ENCODE measurements at places on chromosomes 2 and 18.

DNA sequence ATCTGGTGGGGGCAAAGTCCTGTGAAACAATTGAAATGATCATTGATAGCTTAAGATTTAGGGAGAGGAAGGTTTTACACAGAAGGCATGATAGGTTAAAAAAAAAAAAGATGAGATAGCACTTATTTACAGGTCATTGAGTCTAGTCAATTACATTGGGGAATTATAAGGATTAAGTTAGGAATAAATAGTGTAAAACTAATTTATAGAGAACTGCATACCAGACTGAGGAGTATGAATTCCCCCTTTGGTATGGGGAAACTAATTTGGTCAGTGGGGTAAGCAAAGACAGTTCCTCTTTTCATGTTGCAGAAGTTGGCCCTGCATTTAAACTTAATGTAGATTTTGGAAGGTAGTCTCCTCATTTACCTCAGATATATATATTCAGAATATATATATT, 10.8 kb downstream of the GLS start:
- no peak for DNase-seq

DNA sequence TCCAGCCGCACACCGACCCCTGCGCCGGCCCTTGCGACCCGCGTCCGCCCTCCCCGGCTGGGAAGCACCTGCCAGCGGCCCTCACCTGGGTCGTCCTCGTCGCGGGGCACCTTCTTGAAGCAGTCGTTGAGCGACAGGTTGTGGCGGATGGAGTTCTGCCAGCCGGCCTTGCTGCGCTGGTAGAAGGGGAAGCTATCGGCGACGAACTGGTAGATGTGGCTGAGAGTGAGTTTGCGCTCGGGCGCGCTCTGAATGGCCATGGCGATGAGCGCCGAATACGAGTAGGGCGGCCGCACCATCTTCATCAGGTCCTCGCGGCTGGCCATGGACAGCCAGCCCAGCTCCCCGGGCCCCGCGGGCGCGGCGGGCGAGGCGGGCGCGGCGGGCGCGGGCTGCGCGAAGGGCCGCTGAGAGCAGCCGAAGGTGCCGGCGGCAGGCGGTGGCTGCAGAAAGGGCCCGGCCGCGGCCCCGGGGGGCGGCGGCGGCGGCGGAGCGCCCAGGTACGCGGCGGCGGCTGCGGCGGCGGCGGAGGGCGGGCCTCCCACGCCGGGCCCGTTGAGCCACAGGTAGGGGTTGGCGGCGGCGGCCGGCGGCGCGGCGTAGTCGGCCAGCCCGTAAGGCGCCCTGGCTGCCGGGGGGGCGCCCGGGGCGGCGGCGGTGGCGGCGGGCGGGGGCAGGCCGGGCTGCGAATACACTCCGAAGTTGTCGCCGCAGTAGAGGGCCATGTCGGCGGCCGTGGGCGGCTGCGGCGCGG, 505 bp downstream of the FOXI3 start:
- no peak for DNase-seq

GRCh38 chr18:57925706-57926105, 118.3 kb upstream of the NEDD4L start:
- no peak for DNase-seq

GRCh38 chr18:44323125-44323524, 357.6 kb upstream of the SETBP1 start:
- DNase-seq, result no peak

GRCh38 chr18:37246779-37247340, 318.7 kb downstream of the CELF4 start:
- no peak for DNase-seq

- DNase-seq, result no peak
These were observed 37.3 kb upstream of the XPO1 start for GRCh38 chr2:61575447-61575859.

GRCh38 chr18:8685141-8685913, 20.0 kb upstream of the MTCL1 start:
- no peak for DNase-seq

- DNase-seq, result no peak
These were observed 22.5 kb downstream of the C1QL2 start for GRCh38 chr2:119136093-119136492.

- no peak for DNase-seq
These were observed 30.9 kb downstream of the MEMO1 start for GRCh38 chr2:31979956-31980355.

- no peak for DNase-seq
These were observed 42.5 kb downstream of the PAX3 start for GRCh38 chr2:222256250-222256649.

DNA sequence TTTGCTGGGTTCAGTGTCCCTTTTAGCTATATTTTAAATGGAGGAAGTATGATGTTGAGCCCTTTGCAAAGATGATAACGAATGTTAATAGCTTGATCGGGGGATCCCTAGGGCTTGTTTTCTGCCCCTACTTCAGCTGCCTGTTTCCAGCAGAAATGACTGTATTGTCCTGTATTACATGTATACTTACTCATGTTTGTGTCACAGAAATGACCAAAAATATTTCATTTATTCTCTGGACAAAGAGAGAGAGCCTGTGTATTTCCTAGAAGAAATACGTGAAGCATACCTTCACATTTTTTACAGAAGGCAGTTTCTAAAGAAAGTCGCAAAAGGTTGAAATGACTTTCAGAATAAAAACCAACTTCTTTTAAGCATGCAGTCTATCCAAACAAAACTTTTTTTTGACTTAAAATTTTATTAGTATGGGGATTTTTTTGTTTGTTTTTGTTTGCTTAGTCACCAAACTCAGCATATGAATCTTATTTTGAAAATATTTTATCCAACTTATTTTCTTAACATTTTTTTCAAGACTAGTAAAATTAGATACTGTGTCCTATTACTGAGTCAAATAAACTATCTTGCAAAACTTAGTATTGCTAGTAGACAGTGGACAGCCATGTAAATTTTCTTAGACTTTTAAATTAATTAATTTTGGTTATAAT, 68.9 kb downstream of the PTRHD1 start:
- DNase-seq, result no peak

GRCh38 chr2:145464866-145465265, 944.9 kb upstream of the ZEB2 start:
- no peak for DNase-seq

- DNase-seq, result no peak
These were observed 4.5 kb downstream of the TRABD2A start for GRCh38 chr2:84876369-84876768.

- DNase-seq, result no peak
These were observed 88.8 kb downstream of the PSMG2 start for GRCh38 chr18:12791610-12792009.

All from stimulated activated CD4-positive, alpha-beta T cell treated with anti-CD3 and anti-CD28 coated beads, Interleukin-4, amount 100 ng/mL, for 48 hours (primary cell).